Cerebellar nuclear complex (tissue), 1 donor: ENCODE measurements at places on chromosomes 6 and 20.

DNA sequence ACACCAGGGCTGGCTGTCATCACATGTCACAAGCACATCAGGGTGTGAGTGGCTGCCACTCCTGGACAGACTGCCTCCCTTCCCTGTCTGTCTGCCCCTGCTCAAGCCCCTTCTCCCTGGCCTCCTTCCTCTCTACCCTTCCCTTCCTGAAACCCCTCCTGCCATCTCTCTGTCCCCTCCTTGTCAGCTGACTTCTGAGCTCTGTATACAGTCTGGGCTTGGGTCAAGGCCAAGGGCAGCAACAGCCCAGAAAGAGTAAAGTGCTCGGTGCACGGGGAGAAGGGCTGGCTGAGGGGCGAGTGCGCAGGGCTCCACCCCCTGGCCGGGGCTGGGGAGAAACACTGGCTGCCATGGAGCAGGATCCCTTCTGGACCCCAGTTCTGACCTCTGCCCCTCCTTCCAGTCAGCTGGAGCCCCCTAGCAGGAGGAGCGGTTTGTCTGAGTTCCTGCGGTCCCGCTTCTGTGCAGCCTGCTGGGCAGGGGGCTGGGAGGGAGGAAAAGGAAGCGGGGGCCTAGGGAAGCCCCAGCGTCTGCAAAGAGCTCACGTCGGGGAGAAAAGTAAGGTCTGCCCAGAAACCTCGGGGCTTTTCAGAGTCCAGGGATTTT lies 2.0 kb downstream of the LKAAEAR1 start:
- no peak for DNase-seq

DNA sequence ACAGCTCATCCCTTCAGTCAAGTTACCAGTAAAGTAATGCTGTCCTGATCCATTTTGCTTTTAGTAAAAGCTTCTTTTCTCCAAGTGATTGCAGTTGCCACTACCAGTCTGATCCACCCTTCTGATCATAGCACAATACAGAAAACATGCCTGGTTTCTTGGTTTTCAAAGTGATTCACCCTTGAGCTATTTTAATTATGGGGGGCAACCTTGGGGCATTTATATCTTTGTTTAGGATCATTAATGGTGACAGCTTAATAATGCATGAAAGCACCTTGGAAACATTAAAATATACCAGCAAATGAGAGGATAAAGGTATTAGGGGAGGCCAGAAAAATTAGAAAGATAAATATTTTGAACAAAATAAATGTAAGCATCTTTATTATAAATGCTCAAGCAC lies 38.4 kb downstream of the LRRC1 start:
- DNase-seq = no peak

GRCh38 chr20:48190757-48191156 lies 405.5 kb upstream of the SULF2 start:
- no peak for DNase-seq

DNA sequence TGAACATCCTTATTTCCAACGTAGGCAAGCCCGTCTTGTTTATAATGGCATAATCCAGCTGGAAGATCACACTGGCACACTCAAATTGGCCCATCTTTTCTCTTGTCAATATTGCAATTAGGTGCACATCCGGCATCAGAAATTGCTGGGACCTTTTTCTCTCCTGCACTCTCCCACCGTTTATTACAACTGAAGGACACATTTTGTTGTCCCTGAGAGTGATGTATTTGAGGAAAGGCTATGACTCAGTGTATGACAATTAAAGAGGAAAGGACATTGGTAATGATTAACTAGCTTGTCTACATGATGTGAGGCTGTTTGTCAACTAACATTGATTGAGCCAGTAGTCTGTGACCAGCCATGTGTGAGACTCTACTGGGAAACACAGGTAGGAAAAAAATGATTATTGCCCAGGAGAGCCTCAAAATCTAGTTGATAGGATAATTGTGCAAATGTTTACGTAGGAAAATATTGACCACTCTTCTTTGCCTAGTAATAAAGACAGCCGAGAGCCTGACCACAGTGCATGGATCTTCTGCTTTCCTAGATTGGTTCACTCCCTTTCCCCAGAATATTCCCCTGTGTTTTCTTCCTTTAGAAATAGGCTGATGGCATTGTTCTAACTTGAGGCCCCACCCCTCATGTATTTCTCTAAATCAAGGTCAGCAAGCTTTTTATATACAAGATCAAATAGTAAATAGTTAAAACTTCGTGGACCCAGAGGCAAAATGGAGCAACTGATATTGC lies 230.0 kb upstream of the BTBD3 start:
- DNase-seq = no peak

DNA sequence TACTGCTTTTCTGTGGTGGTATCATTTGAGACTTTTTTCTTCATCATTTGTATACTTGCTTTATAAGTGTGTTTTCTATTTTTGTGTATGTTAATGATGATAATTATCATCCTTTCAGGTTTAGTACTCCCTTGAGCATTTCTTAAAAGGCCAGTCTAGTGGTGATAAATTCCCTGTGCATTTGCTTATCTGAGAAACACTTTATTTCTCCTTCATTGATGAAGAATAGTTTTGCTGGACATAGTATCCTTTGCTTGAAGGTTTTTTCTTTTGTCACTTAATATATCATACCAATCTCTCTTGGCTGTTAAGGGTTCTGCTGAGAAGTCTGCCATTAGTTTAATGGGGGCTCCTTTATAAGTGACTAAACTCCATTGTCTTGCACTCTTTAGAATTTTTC lies 123.2 kb upstream of the IRAK1BP1 start:
- DNase-seq = no peak

- DNase-seq = no peak
These were observed 228.1 kb downstream of the FOXC1 start for GRCh38 chr6:1837826-1838225.

DNA sequence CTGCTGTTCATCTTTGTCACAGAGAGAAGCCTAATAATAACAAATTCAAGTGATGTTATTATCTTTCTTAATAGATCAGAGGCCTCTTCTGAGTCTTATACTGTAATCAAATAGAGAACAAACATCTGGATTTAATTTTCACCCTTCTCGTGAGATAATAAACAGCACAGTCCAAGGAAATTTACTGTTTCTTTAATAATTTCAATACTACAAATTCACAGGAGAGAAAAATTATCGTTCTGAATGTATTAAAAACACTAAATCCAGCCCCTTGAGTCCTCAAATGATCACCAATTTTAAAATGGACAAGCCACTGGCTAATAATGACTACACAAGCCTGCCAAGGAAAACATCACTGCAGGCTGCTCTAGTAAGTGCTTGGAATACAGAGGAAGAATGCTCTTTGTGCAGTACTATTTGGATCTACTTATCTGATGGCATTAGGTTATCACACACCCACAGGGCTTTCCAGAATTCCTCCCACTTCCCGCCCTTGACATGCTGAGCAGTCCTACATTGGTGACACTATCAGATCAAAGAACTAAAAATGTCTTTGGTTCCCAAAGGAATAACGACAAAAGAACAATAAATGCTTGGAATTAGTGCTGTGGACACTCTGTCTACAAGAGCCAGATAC lies 38.1 kb downstream of the SYNE1 start:
- DNase-seq = no peak

- DNase-seq = no peak
These were observed 48.1 kb downstream of the JPH2 start for GRCh38 chr20:44138867-44139266.

GRCh38 chr20:47054506-47054905 lies 159.9 kb downstream of the EYA2 start:
- no peak for DNase-seq
